Stimulated activated CD4-positive, alpha-beta T cell treated with anti-CD3 and anti-CD28 coated beads, TNF-alpha, amount 100 ng/mL, for 1 hour (primary cell): ENCODE measurements at places on chromosomes 13 and 19.

DNA sequence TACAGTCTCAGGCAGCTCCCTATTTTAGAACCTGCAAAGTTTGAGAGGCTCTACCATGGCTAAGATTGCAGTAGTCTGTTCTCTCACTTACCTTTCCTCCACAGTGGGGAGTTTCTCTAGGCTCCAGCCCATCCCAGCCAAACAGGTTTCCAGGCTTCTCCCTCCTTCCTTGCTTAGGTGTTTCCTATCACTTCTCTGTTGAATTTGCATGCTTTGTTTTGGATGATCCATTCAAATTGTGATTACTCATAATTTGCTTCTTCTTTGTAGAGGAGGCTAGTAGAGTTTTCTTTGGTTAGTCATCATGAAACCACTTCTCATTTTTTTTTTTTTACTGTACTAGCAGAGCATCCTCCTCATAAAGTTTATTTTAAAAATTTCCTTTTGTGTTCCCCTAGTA is 1242.2 kb upstream of the MIR17HG start:
- no peak for DNase-seq

- no peak for DNase-seq
These were observed 21.1 kb downstream of the PPP1R37 start for GRCh38 chr19:45114116-45114515.

DNA sequence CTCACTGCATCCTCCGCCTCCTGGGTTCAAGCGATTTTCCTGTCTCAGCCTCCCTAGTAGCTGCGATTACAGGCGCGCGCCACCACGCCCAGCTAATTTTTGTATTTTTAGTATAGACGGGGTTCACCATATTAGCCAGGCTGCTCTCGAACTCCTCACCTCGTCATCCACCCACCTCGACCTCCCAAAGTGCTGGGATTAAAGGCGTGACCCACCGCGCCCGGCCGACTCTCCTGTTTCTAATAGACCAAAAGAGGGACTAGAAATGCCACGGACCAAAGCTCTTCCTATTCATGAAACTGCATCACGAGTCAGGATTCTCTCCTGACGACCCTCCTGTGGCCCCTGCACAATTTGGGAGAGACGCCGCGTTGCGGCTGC is 563 bp downstream of the ZNF43 start:
- DNase-seq: no peak

- no peak for DNase-seq
These were observed 8.0 kb downstream of the DPP9 start for GRCh38 chr19:4715529-4716221.

- DNase-seq: no peak
These were observed 423.7 kb upstream of the TSHZ3 start for GRCh38 chr19:31772915-31773314.

GRCh38 chr13:67402546-67402945 is 172.4 kb upstream of the PCDH9 start:
- DNase-seq: no peak

- no peak for DNase-seq
These were observed 12.7 kb upstream of the HNRNPL start for GRCh38 chr19:38862321-38863059.

GRCh38 chr13:28628241-28628640 is 30.7 kb upstream of the POMP start:
- no peak for DNase-seq

DNA sequence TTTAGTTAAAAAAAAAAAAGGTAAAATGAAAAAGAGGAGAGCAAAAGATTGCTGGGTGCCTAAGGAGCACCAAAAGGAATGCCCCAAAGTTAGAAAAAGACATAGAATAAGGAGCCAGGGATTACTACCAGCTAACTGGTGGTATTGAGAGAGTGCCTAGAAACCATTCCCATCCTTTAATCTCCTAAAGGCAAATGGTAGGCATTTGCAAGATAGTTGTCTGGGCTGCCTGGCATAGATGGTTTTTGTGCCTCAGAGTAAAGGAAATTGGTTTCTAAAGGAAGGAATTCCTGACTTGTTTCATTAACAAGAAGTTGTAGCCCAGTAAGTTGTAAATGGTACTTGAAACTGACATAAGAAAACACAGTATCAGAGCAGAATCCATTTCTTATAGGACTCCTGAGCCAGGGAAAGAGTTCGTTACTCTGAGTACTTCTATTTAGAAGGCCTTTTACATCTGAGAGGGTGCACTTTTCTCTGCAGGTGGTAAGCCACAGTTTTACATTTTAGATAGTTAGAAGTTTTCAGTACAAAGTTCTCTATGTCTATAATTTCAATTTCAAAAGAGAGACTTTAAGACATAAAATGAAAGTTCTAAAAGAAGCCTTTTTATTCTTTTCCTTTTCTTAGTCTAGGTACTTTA is 92.6 kb downstream of the OLFM4 start:
- DNase-seq: no peak

GRCh38 chr13:61138857-61139256 is 276.8 kb downstream of the PCDH20 start:
- no peak for DNase-seq

DNA sequence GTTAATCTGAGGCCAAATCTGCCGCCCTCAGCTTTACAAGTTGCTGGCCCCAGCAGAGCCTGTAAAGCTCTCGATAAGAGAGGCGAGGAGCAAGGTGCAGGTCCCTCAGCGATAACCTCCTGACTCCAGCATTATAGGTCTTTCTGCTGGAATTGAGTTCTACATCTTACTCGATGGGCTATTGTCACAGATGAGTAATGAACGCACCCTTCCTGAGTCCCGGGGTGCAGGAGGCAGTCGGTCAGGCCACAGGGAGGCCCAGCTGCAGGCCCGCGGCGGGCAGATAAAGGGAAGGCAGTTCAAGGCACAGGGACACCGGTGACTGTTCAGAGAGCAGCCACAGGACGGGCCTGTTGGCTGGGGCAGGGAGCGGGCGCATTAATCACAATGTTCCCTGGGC is 157.6 kb upstream of the OBI1 start:
- DNase-seq: no peak

DNA sequence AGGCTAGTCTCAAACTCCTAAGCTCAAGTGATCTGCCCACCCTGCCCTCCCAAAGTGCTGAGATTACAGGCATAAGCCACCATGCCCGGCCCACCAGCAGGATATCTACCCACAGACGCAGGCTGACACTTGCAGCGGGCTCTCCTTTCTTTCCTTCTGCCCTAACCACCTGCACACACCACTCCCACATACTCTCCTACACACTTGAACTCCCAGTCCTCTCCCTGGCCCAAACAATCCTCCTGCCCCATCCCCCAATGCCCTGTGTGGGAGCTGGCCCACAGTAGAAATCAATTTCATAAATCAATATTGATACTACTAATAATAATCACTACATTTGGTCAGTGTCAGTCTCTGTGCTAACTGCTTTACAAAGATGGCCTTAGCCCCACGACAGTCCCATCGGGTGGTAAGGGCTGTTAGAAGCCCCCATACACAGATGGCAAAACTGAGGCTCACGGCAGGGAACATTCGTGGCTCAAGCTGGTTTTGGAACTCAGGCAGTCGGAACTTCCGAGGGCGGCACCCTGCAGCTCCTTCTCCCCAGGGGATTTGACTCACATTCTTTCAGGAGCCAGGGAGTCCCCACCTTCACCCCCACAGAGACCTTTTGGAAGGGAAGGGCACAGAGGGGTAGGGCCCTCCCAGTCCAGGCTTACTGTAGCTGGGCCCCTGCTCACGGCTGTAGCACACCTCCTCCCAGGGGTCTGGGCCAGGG is 3.4 kb upstream of the DPF1 start:
- no peak for DNase-seq

DNA sequence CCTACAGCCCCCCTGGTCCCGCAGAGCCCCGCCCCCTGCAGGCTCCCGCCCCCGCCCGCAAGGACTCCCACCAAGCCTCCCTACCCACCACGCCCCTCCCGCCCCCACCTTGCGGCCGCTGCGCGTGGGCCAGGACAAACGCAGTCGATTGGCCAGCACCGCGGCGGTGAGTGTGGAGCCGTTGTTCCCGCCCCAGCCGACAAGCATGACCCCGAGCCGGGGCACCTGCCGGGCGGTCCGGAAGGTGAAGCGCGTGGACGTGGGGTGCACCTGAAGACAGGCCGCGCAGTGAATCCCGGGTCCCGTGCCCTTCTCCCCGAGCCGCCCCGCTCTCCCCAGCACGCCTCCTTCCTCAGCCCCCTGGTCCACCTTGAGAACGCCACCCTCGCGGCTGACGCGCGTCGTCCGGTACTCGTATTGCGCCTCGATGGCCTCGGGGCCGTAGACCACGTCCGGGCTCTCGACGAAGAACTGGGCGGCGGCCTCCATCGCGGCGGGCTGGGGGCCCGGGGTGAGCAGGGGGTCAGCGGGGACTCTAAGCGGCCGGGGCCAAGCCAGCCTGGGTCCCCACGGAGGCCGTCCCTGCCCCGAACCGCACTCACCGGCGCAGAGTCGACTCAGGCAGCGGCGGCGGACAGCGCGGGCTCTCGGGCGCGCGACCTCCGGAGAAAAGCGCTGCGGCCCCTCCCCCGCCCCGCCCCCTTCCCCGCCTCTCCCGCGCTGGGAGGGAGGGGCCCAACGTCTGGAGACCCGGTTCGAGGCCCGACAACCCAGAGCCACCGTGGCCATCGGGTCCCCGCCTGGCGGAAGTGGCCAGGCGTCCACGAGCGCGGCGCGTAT is at the start of gene ISYNA1:
Gene ISYNA1, minus strand, starts transcription at position 643 of the 840 bp plus-strand sequence. Its CDS starts 154 bp downstream, at position 489.
- no peak for DNase-seq

GRCh38 chr19:19278315-19278714 is 5.2 kb upstream of the TM6SF2 start:
- no peak for DNase-seq

DNA sequence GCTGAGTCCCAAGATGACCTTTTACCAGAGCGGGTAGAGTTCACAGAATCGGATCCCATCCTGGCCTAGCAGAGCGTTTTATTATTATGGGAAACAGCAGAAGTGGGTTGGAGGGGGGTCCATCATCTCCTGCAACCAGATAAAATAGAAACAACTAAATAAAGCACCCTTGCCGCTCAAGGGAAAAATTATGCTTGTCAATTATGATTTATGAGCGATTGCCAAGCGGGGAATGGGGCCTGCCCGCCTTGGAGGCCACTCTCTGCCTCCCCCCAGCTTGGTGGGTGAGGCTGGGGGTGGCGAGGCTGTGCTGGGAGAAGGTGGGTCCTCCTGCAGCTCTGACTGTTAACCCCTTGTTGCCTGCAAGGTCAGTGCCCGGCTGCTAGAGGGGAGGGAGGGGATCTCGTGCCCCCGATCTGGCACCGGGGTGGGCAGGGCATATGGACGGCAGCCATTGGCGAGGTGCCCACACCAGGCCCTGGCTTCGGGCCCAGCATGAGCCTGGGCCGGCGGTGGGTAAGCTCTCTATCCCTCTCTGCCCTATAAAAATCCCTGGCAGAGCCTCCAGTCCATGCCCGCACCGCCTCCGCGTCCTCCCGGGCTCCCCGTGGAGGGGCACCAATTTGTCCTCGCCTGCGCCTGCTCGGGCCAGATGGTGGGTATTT is 129.1 kb downstream of the URI1 start:
- no peak for DNase-seq

- DNase-seq: no peak
These were observed 11.3 kb downstream of the PRKCSH start for GRCh38 chr19:11446652-11447301.

- no peak for DNase-seq
These were observed 20.3 kb downstream of the NFIX start for GRCh38 chr19:13015361-13016223.

GRCh38 chr19:1929021-1929742 is 11.8 kb upstream of the CSNK1G2 start:
- DNase-seq: peak; percentile 52

DNA sequence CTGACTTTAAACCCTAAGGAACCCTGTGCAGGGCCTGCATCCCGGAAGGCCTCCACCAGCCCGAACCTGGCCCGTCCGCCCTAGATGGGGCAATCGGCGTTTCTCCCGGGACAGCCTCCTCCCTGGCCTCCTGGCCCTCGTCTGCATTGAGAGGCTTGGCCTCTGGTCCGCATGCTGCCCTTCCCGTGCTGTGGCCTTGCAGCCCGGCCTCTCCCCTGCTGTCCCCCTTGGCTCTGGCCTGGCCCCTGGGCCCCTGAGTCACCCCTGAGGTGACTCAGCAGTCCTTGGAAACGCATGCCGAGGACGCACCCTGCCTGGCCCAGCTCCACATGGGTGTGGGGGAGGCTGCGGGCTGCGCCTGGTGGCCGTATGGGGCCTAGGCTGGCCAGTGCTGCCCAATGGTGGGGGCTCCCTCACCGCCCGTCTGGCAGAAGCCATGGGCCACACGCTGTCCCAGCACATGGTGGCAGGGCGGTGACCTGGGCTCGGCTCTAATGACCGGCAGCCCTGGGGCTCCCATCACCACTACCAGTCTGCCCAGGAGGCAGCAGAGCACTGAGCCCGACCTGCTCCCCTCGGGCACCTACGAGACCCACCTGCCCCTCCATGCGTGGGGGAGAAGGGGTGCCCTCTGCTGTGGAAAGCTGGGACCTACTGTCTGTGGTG is 25.7 kb downstream of the SH3GL1 start:
- DNase-seq: no peak

DNA sequence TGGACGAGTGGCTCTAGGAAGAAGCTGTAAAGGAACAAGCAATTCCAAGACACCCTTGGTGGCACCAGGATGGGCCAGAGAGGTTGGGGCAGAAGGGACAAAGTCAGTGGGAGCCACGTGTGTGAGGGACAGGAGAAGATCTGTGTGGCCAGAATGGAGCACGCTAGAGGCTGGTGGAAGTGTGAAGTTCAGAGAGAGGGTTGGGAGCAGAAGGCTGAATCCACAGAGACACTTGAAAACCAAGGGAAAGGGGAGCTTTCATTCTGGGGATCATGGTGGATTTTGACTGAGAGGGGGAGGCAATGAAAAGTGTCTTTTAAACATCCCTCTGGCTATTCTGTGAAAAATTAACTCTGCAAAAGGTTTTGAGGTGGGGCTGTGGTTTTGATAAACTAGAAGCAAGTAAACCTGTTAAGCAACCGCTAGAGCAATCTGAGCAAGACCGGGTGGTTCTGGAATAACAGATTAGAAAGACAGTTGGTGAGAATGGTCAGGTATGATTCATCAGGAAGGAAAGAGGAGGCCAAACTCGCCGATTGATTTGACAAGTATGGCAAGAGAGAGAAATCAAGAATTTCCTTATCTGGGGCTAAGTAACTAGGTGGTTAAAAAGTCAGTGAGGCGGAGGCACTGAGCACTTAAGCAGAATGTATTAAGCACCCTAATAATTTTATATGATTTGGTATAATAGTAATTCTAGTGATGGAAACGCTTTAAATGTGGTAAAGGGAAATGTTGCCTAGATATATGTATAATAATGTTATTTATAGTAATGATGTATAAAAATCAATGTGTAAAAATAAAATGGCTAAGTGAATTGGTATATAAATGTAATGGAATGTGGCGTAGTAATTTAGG is 140.0 kb downstream of the MYO16 start:
- no peak for DNase-seq
